ENCODE measurements at places on chromosomes 1 and 21.

DNA sequence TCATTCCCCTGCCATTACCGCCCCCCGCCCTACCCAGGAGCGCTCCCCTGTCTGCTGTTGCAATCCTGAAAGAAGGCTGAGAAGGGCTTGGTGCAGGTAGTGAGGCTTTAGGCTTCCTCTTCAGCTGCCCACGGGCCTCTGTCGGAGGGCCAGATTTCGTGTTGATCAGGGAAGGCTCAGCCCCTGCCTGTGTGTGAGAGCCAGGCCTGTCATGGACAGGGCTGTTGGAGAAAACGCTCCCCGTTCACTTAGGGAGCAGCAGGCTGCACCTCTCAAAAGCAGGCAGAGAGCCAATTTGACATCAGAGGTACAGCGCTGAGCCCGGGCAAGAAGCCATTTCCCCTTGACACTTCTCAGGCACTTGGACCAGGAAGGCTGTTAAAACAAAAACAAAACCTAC lies 19.0 kb downstream of the TEX35 start:
- DNase-seq: no peak

DNA sequence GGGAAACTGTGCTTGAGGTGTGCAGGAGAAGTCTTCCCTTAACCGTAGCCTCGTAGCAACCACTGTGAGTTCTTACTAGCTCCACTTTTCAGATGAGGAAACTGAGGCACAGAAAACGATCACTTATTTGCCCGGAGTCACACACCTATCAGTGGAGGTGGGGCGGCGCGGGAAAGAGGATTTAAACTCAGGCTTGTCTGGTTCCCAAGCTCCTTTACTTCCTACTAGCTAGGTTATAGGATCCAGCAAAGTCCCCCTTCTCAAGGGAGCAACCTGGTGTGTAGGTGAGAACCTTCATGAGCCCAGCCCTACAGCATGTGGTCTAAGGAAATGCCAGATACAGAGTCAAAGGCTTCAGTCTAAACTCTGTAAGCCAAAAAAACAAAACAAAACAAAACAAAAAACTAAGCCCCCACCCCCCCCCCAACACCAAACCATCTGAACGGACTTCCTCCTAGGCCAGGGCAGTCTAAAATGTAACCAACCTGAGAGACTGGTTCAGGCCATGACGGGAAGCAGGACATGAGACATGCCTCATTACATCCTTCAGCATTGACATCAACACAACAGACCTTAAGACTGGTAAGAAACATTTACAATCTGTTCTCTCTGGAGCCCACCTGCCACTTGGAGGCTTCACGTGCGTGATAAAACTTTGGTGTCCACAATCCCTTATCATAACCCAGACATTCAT lies 709 bp upstream of the FBXO42 start:
- DNase-seq: no peak

DNA sequence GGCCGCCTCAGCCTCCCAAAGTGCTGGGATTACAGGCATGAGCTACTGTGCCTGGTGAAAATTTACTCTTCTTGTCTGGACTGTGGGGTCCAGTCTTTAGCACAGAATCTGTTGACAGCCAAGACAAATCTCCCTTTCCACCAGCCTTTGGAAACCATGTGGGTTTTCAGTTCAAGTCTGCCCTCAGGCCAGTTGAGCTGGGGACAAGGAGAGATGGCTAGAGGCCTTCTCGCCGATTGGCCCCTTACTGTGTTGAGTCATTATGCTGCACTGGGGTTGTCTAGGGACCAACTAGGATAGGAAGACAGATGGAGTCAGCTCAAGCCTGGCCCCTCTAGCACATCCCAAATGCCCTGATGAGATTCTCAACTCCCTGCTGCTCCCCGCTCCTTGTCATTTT lies 8.6 kb upstream of the NKAIN1 start:
- DNase-seq: no peak

GRCh38 chr1:29125237-29125641 lies 1.5 kb upstream of the TMEM200B start:
- DNase-seq: no peak

GRCh38 chr21:45580576-45581321 lies 38.5 kb upstream of the SLC19A1 start:
- DNase-seq: no peak

- no peak for DNase-seq
Measured at GRCh38 chr1:23561813-23562100, 2.5 kb upstream of the ID3 start.

Data from muscle of arm (tissue), 14 donors.